ENCODE measurements at places on chromosomes 12 and 14.

DNA sequence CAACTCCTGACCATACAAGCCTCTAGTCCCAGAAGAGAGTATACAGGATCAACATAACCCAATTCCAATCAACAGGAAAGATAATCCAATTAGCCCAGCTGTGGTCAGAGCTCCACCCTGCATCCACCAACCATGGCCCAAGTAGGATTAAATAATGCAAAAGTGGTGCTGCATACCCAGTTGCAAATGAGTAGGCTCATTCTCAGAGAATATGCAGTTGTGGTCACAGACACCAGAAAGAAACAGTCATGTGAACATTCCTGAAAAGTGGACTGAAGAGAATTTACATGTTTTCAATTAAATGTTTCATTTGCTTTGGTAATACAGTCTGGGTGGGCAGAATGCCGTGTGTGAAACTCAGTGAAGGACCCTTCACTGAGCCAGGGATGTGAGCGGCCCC is 167.2 kb upstream of the BMP4 start:
- DNase-seq, result no peak

- no peak for DNase-seq
These were observed at the start of gene SLC7A7 for GRCh38 chr14:22814941-22815713. TSS of gene SLC7A7 (minus strand) at chr14:22815435. CDS start at chr14:22813398, 2,037 bp downstream.

GRCh38 chr14:50717811-50718210 is 49.7 kb upstream of the SAV1 start:
- DNase-seq, result no peak

DNA sequence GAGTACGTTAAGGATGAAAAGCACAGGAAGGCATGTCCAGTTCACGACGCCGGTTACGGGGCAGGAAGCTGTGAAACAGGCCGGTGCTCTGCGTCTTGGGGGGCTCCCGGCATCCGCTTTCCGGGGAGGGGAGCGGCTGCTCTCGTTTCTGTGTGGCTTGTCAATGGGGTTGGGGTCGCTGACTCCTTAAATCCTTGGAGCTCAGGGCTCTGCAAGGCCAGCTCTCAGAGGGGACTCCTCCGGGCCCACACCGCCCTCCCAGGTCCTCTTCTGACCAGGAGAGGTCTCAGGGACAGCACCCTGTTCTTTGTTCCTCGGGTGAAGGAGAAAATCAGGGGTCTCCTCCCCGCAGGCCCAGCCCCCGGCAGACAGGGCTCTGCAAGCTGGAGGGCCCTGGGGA is 78.1 kb downstream of the GALNT9 start:
- DNase-seq, result no peak

DNA sequence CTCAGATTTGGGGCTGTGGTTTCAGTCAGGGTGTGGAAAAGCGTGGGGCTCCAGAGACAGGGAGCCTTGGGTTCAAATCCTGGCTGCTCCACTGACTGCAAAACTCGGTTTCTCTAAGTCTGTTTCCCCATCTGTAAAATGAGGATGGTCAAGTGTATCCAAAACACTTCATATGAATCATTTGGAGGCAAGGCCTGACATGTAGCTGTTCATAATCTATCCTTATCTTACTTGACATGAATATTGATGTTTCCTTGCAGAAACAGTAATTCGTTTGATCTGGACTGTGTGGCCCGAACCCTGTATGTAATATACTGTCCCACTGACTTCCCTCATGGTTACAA is 1.5 kb upstream of the CCDC63 start:
- DNase-seq, result no peak

- no peak for DNase-seq
These were observed 623.3 kb downstream of the LRFN5 start for GRCh38 chr14:42229976-42230375.

- DNase-seq, result no peak
These were observed at the start of gene SSTR1 for GRCh38 chr14:38207736-38208617. TSS of gene SSTR1 (plus strand) at chr14:38207904. CDS start at chr14:38209390, 1,486 bp downstream.

DNA sequence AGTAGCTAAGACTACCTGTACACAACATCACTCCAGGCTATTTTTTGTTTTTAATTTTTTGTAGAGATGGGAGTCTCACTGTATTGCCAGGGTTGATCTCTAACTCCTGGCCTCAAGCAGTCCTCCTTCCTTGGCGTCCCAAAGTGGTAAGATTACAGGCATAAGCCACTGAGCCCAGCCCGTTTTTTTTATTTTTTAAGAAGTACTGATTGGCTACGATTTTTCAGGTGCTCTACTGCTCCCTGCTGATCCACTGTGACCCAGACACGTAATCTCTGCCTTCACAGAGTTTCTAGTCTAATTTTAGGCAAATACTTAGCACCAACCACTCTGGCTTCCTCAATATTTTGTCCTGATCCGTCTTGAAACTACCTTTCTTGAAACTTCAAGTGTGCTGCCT is 4.3 kb upstream of the STRN3 start:
- no peak for DNase-seq

- no peak for DNase-seq
These were observed 2.0 kb downstream of the MAP4K5 start for GRCh38 chr14:50530358-50530757.

GRCh38 chr12:120024193-120024592 is 35.2 kb downstream of the BICDL1 start:
- DNase-seq, result no peak

DNA sequence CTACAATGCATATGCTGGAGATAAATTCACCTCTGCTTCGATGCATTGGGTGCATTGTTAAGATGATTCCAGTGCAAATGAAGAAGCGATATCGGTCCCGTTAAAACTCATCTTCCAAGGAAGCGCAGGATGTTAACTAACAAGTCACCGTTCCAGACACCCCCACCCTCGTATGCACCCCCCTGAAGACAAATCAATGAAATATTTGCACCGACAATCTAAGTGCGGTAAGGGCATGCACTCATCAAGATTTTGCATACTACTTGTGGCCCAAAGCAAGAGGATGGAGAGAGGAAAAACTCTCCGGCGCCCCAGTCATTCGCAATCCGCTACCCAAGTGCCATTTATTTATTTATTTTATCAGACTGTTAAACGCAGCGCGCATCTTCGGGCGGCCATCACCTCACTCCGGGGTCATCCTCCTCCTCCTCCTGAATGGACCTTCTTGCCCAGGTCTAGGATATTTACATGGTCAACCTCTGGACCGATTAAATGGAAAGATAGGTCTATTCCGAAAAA is 1.2 kb downstream of the NOVA1 start:
- no peak for DNase-seq

- DNase-seq, result peak; percentile 58
These were observed 308.1 kb downstream of the RPAP3 start for GRCh38 chr12:47397664-47398281.

- no peak for DNase-seq
These were observed 16.7 kb downstream of the PAH start for GRCh38 chr12:102900389-102900788.

DNA sequence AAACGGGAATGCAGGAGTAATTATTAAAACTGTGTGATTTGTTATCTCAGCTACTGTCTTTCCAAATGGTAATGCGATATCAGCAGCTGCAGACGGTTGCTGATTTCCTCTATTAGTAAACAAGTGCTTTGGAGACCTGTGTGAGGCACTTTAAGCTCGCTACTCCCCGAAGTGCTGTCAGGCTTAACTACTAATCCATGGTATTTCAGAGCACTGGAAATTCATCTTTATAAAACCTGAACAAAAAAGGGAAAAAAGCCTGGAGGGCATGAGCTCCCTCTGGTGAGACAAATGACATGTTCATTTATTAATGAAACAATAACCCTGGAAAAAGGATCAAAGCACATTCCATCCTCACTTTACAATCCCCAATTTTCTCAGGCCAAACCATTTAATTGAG is 143.6 kb upstream of the OTX2 start:
- DNase-seq, result no peak

DNA sequence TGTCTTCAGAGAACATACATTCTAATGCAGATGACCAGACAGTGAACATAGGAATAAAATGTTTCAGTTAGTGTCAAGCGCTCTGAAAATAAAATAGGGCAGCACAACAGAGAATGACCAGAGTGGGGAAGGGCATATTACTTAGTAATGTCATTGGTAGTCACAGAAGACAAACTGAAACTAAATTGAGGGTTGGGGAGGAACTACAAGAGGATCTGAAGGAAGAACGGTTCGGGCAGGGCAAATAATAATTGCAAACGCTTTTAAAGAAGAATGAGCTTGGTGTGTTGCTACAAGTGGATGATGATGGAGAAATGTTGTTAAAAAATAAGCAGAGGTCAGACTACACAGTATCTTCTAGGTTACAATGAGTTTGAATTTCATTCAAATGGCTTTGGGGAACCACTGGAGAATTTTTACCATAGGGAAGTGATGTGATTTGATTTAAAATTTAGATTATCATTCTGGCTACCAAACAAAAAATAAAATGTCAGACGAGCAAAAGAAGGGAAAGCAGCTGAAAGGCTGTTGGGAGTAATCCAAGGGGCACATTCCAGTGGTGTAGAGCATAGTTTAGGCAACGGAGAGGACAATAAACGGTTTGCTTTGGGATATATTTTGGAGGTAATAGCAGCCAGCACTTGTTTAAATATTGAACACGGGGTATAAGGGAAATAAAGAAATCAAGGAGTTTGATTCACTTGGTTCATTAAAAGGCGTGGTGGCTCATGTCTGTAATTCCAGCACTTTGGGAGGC is 56.3 kb upstream of the SLC6A13 start:
- DNase-seq, result no peak

DNA sequence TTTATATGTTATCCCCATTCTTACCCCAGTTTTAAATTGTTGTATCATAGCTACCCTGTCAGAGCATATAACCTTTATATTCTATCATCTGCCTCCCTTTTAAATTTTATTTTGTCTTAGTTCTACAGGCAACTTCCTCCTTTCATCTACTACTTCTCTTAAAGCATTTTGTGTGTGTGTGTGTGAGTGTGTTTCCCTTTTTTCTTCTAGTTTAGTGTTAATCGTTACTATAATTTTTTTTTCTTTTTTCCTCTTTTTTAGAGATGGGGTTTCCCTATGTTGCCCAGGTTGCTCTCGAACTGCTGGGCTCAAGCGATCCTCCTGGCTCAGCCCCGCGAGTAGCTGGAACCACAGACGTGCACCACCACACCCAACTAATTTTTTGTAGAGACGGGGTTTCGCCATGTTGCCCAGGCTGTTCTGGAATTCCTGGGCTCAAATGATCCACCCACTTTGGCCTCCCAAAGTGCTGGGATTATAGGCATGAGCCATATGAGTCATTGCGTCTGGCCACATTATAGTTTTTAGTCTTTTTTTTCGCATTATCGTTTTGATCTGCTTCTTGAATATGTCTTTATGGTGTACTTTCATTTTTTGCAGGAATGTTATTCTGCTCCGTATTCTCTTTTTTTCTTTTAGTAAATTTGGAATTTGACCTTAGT is 33.1 kb upstream of the FBXO34 start:
- no peak for DNase-seq

GRCh38 chr12:89345376-89345775 is 6.9 kb downstream of the DUSP6 start:
- no peak for DNase-seq

DNA sequence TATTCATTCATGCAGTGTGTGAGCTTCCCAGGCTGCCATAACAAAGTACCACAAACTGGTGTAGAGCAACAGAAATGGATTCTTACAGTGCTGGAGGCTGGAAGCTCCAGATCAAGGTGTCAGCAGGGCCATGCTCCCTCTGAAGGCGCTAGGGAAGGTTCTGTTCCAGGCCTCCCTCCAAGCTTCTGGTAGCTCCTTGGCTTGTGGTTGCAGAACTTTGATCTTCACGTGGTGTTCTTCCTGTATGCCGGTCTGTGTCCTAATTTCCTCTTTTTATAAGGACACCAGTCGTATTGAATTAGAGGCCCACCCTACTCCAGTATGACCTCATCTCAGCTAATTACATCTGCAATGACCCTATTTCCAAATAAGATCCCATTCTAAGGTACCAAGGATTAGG is 3.1 kb downstream of the OTUB2 start:
- no peak for DNase-seq

- DNase-seq, result no peak
These were observed 1248.3 kb upstream of the USP15 start for GRCh38 chr12:61011767-61012423.

- no peak for DNase-seq
These were observed 367.2 kb upstream of the DDHD1 start for GRCh38 chr14:53520078-53520928.

DNA sequence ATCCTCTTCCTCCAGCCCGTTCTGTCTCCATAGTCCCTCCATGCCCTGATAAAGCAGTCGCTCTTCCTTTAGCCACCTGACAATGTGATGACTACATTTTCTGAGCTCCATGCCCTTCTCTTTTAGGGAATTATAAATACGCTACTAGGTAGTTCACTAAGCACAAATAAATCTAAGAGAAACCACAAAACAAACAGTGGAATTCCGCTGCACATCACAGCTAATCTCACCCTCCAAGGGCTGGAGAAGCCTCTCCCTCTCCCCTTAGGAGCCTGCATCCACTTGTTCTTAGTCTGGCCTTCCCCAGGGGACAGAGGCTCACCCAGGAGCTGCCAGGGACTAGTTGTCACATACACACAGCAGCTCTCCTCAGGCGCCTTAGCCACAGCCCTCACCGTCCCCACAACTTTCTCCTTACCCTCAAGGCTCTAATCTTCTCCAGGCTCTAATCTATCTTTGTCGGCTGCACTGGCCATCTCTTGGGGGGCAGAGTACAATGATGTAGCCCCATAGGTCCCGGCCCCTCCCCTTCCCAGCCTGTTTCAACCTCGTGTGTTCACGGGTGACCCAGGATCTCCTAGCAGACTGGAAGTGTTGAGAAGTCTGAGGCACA is 55.9 kb upstream of the GPR68 start:
- no peak for DNase-seq

GRCh38 chr14:89466484-89466883 is 49.5 kb upstream of the FOXN3 start:
- DNase-seq, result peak; percentile 14

- DNase-seq, result no peak
These were observed at the start of gene SERPINA3 for GRCh38 chr14:94612174-94612573. TSS of gene SERPINA3 (plus strand) at chr14:94612391. CDS start at chr14:94614442, 2,051 bp downstream.

GRCh38 chr12:24632466-24632865 is 316.4 kb downstream of the BCAT1 start:
- no peak for DNase-seq

All from stimulated activated CD4-positive, alpha-beta T cell treated with anti-CD3 and anti-CD28 coated beads, Interleukin-4, amount 100 ng/mL, for 24 hours (primary cell).